Stimulated activated CD8-positive, alpha-beta memory T cell treated with anti-CD3 and anti-CD28 coated beads, Interleukin-4, amount 100 ng/mL, for 48 hours (primary cell): ENCODE measurements at places on chromosomes 7 and 10.

GRCh38 chr10:115030483-115031200 lies 62.5 kb upstream of the ATRNL1 start:
- no peak for DNase-seq

DNA sequence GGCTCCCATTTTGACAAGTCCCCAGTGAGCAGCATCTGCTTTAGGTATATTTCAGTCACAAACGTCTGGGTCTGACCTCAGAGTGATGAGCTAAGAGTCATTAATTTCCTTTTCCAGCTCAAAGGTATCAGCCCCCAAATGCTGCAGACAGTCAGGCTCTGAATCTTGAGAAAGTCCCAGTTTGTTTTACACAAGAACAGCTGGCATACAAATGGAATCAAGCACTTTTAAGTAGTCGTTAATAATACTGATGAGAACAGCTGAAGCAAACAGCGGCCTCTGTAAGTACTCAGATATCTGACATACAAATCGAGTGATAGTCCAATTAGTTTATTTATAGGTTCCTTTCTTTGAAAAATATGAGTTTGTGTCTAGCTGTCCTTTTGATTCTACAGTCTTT lies 49.4 kb upstream of the MSRB2 start:
- DNase-seq = no peak

DNA sequence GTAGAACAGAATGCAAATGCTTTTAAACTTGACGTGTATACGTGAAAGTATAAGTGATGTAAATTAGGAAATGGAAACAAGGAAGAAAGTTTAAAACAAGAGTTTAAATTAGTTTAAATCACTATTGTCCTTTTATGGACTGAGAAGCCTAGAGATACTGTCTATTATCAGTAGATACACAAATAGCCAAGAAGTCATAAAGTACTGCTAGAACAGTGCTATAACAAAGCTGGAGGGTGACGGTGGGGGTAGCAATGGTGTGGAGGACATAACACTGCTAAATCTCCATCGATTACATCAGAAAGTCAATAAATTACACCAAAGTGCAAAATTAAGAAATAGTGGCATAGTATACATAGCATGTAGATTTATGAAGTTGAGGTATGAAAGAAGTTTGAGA lies 50.1 kb upstream of the CAV2 start:
- DNase-seq = no peak

DNA sequence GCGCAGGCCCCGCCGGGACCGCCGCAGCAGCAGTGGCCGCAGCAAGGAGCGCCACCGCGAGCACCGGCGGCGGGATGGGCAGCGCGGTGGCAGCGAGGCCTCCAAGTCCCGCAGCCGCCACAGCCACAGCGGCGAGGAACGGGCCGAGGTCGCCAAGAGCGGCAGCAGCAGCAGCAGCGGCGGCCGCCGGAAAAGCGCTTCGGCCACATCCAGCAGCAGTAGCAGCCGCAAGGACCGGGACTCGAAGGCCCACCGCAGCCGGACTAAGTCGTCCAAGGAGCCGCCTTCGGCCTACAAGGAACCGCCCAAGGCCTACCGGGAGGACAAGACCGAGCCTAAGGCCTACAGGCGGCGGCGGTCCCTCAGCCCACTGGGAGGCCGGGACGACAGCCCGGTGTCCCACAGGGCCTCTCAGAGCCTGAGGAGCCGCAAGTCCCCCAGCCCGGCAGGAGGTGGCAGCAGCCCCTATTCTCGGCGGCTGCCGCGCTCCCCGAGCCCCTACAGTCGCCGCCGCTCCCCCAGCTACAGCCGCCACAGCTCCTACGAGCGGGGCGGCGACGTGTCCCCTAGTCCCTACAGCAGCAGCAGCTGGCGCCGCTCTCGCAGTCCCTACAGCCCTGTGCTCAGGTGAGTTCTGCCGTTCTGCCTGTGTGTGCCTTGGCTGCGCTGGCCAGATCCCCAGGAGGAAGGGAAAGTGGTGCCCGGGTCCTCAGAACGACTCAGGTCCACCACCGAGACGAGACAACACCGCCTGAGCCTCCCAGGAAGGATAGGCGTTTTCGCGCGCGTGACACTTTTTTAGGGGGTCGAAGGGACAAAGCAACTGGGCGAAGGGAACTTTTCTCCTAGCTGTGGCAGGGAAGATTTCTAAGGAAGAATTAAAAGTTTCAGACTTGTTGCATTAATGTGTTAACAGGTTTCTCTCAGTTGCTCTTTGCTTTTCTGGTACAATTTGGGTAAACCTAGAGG lies 1.5 kb downstream of the CDK13 start:
- DNase-seq = peak; percentile 76

DNA sequence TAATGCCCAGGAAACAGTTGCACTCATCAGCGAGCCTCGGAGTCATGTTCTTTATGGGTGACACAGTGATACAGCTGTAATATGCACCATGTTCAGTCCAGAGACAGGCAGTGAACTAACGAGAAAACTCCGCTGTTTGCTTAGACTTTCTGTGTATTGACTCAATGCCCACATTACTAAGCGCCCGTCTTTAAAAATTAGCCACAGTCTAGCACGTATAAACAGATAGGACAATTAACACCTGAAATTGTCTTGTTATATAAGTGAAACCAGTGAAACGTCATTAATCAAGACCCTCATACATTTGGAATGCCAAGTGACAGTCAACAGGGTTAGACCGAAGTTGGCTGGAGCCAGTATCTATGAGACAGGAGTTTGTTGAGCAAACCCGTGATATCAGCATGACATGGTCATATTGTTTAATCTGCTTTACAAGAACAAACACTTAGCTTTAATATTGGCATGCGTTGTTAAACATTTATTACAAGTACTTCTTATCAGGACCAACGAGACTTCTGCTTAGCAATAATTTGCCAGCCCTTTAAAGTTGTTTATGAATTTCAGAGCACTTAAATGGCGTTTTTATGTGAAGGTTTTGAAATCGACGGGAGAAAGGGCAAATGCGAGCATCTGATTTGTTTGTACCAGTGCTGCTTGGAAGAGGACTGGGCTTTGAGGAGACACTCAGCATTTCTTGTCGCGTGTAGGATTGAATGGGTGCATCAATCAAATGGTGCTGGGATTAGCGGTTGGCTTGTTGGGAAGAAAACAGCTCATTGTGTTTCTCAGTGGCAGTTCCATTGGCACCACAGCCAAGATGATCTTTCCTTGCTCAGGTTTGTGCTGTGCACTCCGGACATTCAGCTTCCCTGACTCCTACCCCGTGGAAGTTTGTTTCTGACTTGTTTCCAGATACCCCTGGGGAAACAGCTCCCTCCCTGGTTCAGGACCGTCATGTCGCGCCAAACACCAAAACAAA lies 56.3 kb downstream of the CAMK1D start:
- DNase-seq = peak; percentile 10

DNA sequence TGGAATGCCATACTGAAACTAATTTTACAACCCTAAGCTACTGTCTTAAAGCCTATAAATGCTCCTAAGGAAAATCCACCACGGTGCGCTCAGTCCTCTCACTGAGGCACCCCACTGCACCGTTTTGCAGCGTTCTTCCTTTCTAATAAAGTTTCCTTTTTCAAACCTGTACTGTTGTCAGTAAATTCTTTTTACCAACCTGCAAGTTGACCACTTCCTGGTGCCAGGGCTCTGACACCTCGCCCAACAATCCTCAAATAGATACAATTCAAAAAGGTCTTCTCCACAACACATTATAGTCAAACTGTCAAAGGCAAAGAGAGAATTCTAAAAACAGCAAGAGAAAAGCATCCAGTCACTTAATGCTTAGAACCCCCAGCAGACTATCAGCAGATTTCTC lies 42.8 kb downstream of the HERPUD2 start:
- DNase-seq = no peak

DNA sequence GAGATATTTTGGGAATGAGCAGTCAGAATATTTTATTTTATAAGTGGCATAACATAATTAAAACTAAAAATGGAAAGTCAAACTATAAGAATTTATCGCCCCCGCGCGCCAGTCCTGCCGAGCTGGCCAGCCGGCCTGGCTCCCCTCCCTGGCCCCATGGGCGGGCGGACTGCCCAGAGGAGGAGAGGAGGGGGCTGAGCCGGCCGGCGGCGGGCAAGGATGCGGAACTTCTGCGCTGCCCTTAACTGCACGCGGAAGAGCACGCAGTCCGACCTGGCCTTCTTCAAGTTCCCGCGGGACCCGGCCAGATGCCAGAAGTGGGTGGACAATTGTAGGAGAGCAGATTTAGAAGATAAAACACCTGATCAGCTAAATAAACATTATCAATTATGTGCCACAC lies 96.8 kb downstream of the DKK1 start:
- DNase-seq = no peak

- no peak for DNase-seq
Observed at GRCh38 chr7:127865466-127865865, 165.8 kb downstream of the LRRC4 start.

- no peak for DNase-seq
Observed at GRCh38 chr10:76921383-76922010, 716.1 kb downstream of the KCNMA1 start.
